T-helper 17 cell (primary cell): ENCODE measurements at places on chromosomes 3 and 15. TPM values are rescaled to one million over a fixed set of nuclear protein-coding genes. Genes with fewer than 3 reads are reported as not detected.

ASB7 gene
- total RNA-seq, result 13.0 TPM

TGM4 gene
- total RNA-seq, result not detected

ANAPC13 gene
- total RNA-seq, result 23.9 TPM

RBP2 gene
- total RNA-seq, result not detected

GPR62 gene
- not detected for total RNA-seq

CCDC51 gene
- 4.1 TPM for total RNA-seq

CCDC191 gene
- total RNA-seq, result 6.4 TPM

TMEM89 gene
- not detected for total RNA-seq

CELSR3 gene
- total RNA-seq, result 6.9 TPM

CFAP100 gene
- total RNA-seq, result not detected

C3orf33 gene
- total RNA-seq, result 2.1 TPM

PLSCR2 gene
- not detected for total RNA-seq

FGF12 gene
- 0.35 TPM for total RNA-seq

MOBP gene
- total RNA-seq, result not detected

TMEM42 gene
- total RNA-seq, result 13.9 TPM

SAMD7 gene
- not detected for total RNA-seq

SLC12A1 gene
- not detected for total RNA-seq
